ENCODE measurements at places on chromosomes 16 and 17.

DNA sequence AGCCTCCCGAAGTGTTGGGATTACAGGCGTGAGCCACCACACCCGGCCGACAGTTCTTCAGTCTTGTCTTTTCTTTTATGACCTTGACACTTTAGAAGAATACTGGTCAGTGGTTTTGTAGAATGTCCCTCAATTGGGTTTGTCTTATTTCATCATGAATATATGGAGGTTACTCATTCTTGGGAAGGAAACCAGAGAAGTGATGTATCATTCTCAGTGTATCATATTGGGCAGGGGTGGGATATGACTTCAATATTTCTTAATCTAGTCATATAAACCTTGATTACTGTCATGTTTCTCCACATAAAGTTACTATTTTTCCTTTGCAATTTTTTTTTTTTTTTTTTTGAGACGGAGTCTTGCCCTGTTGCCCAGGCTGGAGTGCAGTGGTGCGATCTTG is 36.9 kb downstream of the SNTB2 start:
- DNase-seq, result no peak
- no peak overlapping the region for H3K27ac ChIP-seq
- H3K4me1 ChIP-seq, result peaks cover 15% of the 10 kb centered on the region
- H3K4me3 ChIP-seq, result no peak overlapping the region
- no peaks in the 10 kb centered on the region for H3K36me3 ChIP-seq
- no peaks in the 10 kb centered on the region for H3K27me3 ChIP-seq

GRCh38 chr17:2204393-2204792 is 99.2 kb downstream of the SMG6 start:
- no peak overlapping the region for H3K27ac ChIP-seq
- H3K27me3 ChIP-seq, result peaks cover 2% of the 10 kb centered on the region
- H3K4me1 ChIP-seq, result peaks cover 19% of the 10 kb centered on the region
- no peak overlapping the region for H3K4me3 ChIP-seq
- peaks cover 2% of the 10 kb centered on the region for H3K36me3 ChIP-seq

GRCh38 chr17:40724656-40725055 is 21.1 kb upstream of the KRT24 start:
- no peaks in the 10 kb centered on the region for H3K36me3 ChIP-seq
- H3K4me1 ChIP-seq, result no peaks in the 10 kb centered on the region
- DNase-seq, result no peak
- H3K4me3 ChIP-seq, result no peak overlapping the region

DNA sequence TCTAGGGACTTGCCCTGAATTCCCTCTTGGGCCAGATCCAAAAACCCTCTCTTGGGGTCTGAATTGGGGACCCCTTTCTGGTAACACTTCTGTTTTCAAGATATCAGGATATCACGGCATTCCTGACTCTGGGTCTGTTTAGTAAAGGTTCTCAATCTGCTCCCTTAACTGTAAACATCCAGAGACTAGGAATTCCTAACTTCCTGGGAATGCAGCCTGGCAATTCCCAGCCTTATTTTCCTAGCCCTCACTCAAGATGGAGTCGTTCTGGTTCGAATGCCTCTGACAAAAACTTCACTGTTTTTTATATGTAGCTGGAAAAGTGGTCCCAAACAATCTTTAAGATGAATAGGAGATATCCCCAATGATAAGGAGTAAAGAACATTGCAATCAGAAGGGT is 141.6 kb upstream of the XYLT1 start:
- H3K4me3 ChIP-seq, result no peak overlapping the region
- peaks cover 9% of the 10 kb centered on the region for H3K4me1 ChIP-seq
- peaks cover 8% of the 10 kb centered on the region for H3K27me3 ChIP-seq
- H3K27ac ChIP-seq, result no peak overlapping the region
- DNase-seq, result no peak

- H3K4me3 ChIP-seq, result no peak overlapping the region
- H3K27ac ChIP-seq, result no peak overlapping the region
- no peaks in the 10 kb centered on the region for H3K36me3 ChIP-seq
- peaks cover 2% of the 10 kb centered on the region for H3K4me1 ChIP-seq
- DNase-seq, result no peak
Observed at GRCh38 chr16:30912794-30913412, 10.5 kb upstream of the FBXL19 start.

DNA sequence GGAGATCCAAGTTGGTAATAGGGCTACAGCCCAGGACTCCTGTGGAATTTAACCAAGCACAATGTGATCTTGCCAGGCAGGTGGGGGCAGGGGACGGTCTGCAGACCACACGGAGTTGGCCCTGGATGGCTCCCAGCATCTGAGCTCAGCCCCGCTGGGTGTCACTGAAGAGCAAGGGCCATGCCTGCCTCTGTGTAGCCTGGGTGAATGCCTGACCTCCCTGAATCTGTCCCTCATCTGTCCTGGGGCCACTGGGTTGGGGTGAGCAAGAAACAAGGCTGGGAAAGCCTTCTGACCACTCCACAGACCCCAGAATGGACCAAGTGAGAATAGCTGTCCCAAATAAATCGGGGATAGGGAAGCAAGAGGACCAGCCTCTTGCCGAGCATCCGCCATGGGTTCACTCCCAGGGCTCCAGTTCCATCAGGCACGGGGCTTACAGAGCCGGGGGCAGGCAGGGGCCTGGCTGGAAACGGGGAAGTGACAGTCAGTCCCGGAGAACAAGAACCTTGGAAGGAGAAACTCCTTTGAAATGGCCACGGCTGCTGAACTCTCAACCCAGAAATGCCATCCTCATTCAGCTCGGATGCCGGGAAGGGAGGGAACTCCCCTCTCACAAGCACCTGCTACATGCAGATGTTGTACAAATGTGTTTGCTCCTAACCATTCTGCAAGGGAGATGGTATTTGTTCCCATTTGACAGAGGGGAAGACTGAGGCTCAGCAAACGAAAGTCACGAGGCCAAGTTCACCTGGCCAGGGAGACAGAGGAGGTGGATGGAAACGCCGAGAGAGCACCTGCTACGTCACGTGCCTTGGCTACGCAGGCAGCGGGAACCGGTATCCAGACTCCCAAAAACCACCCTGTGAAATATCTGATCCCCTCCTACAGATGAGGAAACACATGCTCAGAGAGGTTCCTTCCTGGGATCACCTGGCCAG is 50.0 kb downstream of the RMI2 start:
- H3K4me1 ChIP-seq, result no peaks in the 10 kb centered on the region
- no peak overlapping the region for H3K27ac ChIP-seq
- no peak overlapping the region for H3K4me3 ChIP-seq
- no peaks in the 10 kb centered on the region for H3K36me3 ChIP-seq

GRCh38 chr16:4991754-4992153 is 33.6 kb downstream of the SEC14L5 start:
- no peak overlapping the region for H3K27ac ChIP-seq
- no peak for DNase-seq
- H3K36me3 ChIP-seq, result no peaks in the 10 kb centered on the region
- no peak overlapping the region for H3K4me3 ChIP-seq

DNA sequence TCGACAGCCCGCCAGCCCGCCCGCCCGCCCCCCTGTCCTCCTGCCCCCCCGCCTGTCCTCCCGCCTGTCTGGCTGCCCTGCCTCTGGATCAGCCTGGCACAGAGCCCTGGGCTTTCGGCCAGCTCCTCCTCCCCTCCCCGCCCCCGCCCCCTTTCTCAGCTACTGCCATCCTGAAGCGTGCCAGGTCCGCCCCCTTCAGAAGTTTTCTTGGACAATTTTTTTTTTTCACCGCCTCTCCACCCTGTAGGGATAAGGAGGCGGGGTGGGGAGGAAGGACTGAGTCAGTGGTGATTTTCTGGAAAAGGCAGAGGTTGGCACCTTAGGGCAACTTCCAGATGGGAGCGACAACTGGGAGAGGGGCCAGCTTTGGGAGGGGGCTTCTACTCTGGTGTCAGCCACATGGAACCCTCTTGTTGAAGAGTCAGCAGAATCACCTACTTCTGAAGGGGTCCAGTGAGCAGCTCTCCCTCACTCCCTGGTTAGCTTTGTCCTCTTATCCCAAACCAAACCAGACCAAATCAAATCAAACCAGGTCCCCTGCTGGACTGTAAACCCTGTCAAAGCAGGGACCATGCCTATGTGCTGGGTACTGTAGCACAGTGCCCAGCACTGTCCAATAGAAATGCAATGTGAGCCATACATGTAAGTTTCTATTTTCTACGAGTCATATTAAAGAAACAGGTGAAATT is 19.7 kb downstream of the IGF2BP1 start:
- no peak overlapping the region for H3K27ac ChIP-seq
- H3K36me3 ChIP-seq, result no peaks in the 10 kb centered on the region
- no peak overlapping the region for H3K4me3 ChIP-seq

DNA sequence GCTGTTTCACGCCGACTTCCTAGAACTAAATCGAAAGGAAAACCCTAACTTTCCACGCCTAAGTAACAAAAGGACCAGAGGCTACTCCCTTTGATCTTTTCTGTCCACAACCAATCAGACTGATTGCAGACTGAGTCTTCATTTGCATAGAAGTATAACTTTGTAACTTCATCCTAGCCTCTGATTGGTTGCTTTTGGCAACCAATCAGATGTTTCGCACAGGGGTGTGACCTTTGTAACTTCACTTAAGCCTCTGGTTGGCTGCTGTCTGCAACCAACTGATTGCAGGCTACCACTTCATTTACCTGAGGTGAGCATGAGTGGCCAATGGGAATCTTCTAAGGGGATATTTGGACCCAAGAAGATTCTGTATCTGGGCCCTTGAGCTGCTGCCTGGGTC is 17.4 kb upstream of the ICAM2 start:
- peaks cover 34% of the 10 kb centered on the region for H3K36me3 ChIP-seq
- peaks cover 6% of the 10 kb centered on the region for H3K27me3 ChIP-seq
- no peak overlapping the region for H3K4me3 ChIP-seq
- peaks cover 26% of the 10 kb centered on the region for H3K4me1 ChIP-seq
- no peak for DNase-seq
- no peak overlapping the region for H3K27ac ChIP-seq

DNA sequence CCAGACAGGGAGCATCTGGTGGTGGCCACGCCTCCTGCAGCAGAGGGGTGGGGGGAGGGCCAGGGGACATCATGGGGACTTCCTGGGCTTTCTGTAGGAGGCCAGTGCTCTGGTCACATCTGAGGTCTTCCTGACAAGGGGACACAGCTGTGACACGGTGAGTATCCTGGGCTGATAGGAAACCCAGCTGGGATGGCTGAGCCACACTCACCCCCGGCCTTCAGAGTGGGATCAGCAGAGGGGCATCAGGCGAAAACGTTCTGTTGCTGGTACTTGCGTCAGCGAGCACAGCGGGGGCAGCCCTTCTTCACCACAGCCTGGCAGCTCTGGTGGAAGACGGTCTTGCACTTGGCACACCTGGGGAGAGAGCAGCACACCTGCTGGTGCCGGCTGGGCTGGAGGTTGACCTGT is 122.9 kb upstream of the SMURF2 start:
- peaks cover 10% of the 10 kb centered on the region for H3K36me3 ChIP-seq
- no peak overlapping the region for H3K4me3 ChIP-seq
- no peak for DNase-seq

DNA sequence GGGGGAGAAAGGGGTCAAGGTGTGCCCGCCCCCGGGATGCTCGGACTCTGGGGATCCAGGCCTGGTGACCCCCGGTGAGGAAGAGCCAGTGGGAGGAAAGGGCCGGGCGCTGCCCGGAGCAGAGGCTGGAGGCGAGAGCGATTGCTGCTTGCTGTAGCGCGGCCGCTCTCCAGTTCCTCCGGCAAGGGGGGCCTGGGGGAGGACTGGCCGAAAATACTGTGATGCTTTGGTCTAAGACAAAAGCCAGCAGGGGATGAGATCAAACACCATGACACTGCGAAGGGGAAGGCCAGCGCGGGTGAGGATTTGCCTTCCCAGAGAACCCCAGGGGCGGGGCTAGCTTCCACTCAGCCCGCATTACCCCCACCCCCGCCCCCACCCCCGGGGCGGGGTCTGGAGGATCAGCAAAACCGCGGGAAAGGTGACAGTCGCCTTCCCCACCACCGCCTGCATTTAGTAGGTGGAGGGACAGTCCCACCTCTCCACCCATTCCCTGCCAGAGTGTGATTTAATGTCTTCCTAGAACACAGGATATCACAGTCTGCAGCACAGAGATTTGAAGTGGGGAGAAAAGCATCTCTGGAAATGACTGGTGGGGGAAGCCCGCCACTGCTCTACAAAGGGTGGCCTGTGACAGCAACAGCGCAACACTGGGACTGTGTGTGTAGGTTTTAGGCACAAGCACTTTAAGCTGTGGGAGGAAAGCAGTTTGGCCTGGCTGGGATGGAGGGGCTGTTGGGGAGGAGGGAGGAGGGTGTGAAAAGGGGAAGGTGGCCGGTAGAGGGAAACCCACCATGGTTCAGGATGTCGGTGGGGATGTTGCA is 25.7 kb downstream of the MRC2 start:
- H3K4me1 ChIP-seq, result peaks cover 28% of the 10 kb centered on the region
- peak; percentile 40 for DNase-seq
- H3K36me3 ChIP-seq, result no peaks in the 10 kb centered on the region
- peak overlapping the region; percentile 80 for H3K4me3 ChIP-seq

DNA sequence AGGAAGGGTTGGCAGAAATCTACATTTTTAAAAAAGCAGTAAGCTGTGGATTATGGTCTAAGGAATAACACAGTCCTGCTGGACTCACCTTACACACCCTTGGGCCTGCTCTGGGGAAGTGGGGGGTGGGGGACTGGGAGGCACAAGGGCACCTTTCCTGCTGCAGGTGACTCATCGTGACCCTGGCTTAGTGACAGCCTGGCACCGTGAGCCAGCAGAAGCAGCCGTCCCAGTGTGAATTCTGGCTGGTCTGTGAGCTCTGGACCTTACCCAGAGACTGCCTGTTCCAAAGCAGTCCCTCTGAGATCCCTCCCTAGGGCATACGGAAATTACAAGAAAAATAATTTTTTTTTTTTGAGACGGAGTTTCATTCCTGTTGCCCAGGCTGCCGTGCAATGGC is 4.2 kb upstream of the CRK start:
- H3K36me3 ChIP-seq, result no peaks in the 10 kb centered on the region
- H3K27ac ChIP-seq, result no peak overlapping the region
- peaks cover 17% of the 10 kb centered on the region for H3K4me1 ChIP-seq
- peaks cover 43% of the 10 kb centered on the region for H3K27me3 ChIP-seq

GRCh38 chr17:82791532-82791931 is 39.7 kb downstream of the TBCD start:
- no peak overlapping the region for H3K27ac ChIP-seq
- H3K27me3 ChIP-seq, result peaks cover 4% of the 10 kb centered on the region
- no peaks in the 10 kb centered on the region for H3K36me3 ChIP-seq
- no peak for DNase-seq
- H3K4me1 ChIP-seq, result peaks cover 6% of the 10 kb centered on the region

- H3K4me3 ChIP-seq, result no peak overlapping the region
- no peak for DNase-seq
- no peaks in the 10 kb centered on the region for H3K4me1 ChIP-seq
- H3K36me3 ChIP-seq, result no peaks in the 10 kb centered on the region
Observed at GRCh38 chr16:49158029-49158642, 123.5 kb downstream of the CBLN1 start.

- H3K27me3 ChIP-seq, result peaks cover 11% of the 10 kb centered on the region
- peak overlapping the region; percentile 94 for H3K27ac ChIP-seq
- DNase-seq, result peak; percentile 71
- H3K36me3 ChIP-seq, result peaks cover 15% of the 10 kb centered on the region
- H3K4me3 ChIP-seq, result peak overlapping the region; percentile 91
Observed at GRCh38 chr16:30748634-30749445, 615 bp downstream of the PHKG2 start.

All from immature natural killer cell (primary cell).